CD8-positive, alpha-beta T cell (primary cell): ENCODE measurements at places on chromosomes 3 and 15.

- no peak for DNase-seq
Observed at GRCh38 chr3:130707902-130708601, 38.6 kb downstream of the PIK3R4 start.

- no peak for DNase-seq
Observed at GRCh38 chr3:144840866-144841265, 869.2 kb downstream of the DIPK2A start.

GRCh38 chr3:47588587-47588986 is 9.9 kb upstream of the CSPG5 start:
- no peak for DNase-seq

DNA sequence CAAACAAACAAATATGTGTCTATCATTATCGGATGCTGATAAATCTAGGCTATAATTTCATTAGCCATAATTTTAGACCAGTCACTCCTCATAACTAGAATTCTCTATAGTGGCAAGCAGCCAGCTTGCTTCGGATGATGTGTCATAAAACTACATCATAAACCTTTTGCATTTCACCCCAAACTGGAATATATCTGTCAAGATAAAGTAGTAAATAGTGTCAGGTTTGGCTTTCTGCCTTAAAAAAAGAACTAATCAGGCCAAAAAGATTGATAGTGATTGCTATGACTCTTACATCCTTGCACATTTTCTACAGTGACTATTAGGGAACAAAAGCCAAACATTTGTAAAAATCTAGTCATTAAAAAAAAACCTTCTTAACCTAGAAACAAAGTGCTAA is 51.0 kb downstream of the DPPA2 start:
- DNase-seq, result no peak

DNA sequence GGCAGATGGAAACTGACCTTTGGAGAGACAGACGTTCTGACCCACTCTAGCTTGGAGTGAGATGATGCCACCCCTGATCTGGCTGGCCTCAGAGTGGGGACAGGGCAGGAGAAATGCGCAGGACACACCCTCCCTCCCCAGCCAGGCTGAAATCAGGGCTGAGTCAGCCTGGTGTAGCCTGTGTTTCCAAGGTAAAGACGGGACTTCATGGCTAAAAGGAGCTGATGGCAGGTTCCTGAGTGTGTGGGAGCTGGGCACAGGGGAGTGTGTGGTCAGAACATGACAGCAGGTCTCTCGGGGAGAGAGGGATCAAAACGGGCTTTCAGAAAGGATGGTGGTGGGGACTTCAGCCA is 14.6 kb upstream of the POLG start:
- DNase-seq, result no peak

- no peak for DNase-seq
Observed at GRCh38 chr3:128340198-128340903, 126.3 kb downstream of the DNAJB8 start.

GRCh38 chr3:69588170-69588569 is 151.1 kb upstream of the MITF start:
- no peak for DNase-seq

DNA sequence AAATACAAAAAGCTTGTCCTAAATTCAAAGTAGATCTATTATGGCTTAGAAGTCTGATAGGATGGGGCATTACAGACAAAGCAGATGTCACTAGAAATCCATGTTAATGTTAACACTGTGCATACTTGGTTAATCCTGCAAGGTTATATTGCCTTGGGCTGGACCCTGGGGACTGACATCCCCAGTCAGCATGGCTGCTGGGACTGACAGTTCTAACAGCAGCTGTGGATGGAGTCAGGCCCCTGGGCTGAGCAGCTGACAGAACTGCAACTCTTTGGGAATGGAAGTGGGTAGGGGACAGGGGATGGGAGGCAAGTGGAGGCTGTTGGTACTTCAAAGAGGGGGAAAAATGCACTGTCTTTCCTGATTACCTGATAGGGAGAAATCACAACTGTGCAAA is 7.5 kb downstream of the P2RY1 start:
- DNase-seq, result no peak

GRCh38 chr3:174193604-174194003 is 665.5 kb upstream of the NAALADL2 start:
- DNase-seq, result no peak

- no peak for DNase-seq
Observed at GRCh38 chr3:103684904-103685303, 1250.1 kb downstream of the ZPLD1 start.

DNA sequence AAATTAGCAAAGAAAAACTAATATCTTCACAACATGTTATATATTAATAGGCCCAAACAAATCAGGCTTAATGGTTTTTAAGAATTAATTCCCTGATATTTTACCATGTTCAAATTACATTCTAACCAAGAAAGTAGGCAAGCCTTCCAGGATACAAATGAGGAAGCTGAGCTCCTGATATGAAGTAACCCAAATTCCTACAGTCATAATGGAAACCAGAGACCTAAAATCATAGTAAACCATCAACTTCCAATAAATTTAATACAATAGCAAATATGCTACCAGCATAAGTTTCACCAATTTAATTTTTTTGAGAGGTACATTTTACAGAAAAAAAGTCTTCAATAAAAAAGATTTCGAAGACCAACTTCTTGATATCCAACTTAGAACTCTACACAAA is 3.8 kb downstream of the DCBLD2 start:
- no peak for DNase-seq

DNA sequence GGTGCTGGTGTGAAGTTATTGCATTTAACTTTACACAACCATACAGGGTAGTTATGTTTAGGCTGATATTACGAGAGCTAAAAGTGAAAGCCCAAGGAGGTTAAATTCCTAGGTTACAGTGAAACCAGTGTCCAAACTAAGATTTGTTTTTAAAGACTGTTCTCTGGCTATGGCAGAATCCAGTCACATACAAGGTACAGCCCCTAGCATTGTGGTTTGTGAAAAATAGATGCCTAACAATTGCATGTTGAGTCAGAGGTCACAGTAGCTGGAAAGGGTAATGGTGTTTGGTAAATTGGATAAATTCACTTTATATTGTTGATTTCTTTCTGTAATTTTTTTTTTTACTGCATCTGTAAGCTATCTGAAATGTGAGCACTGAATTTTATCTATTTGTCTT is 614.6 kb upstream of the TBL1XR1 start:
- DNase-seq, result no peak

DNA sequence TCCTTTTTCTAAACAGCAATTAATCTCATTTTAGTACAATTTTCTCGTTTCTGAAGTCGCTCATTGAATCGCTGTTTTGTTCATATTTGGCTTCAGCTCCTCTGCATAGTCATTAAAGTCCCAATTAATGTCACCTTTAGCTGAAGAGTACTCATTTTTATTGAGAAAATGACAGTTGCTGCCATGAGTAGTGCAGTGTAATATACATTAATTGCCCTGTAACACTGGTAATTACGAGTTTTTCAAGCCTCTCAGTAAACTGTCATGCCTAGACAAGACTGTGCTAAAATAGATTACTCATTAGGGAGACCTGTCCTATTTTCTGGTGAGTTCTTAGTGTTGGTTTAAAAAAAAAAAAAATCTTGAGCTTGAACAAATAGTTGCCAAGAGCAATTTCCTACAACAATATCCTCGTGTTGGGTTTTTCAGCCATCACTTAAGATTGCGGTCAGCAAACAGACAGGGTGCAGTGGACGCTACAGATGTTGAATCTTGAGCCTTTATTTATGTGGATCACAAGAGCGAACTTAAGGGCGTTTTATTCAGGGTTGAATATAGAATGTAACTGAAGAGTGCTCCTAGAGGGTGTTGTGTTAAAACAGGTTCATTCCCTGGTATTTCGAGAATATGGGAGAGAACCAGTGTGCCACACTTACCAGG is 176.0 kb downstream of the CDIN1 start:
- no peak for DNase-seq

- DNase-seq, result peak; percentile 8
Observed at GRCh38 chr15:68414591-68414990, 17.4 kb downstream of the ITGA11 start.

GRCh38 chr3:169298247-169298992 is 365.1 kb downstream of the MECOM start:
- no peak for DNase-seq

- DNase-seq, result peak; percentile 80
Observed at GRCh38 chr3:16841904-16842271, 42.9 kb upstream of the PLCL2 start.

DNA sequence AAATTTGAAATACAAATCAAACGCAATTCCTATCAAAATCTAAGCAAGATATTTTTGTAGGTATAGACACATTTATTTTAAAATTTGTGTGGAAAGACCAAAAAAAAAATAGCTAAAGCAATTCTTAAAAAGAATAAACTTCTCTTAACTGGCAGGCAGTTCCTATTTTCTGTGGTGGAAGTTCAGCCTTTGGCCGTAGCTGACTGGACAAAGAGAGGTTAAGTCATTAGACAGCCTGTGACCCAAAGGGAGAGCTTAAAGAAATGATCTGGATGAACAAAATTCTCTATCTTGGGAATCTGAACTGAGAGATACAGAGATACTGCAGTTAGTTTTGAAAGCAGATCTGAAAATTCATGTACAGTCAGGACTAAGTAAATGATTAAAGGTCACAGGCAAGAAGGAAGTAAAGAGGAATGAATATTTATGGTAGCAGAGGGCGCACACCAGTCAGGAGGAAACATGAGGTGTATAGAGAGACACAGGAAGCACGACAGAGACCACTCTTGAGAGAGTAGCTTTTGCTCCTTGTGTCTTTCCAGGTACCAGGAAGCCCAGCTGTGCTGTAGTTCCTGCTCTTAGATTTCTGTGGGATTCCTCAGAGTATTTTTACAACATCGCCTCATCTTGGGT is 57.5 kb downstream of the TPRG1 start:
- no peak for DNase-seq

DNA sequence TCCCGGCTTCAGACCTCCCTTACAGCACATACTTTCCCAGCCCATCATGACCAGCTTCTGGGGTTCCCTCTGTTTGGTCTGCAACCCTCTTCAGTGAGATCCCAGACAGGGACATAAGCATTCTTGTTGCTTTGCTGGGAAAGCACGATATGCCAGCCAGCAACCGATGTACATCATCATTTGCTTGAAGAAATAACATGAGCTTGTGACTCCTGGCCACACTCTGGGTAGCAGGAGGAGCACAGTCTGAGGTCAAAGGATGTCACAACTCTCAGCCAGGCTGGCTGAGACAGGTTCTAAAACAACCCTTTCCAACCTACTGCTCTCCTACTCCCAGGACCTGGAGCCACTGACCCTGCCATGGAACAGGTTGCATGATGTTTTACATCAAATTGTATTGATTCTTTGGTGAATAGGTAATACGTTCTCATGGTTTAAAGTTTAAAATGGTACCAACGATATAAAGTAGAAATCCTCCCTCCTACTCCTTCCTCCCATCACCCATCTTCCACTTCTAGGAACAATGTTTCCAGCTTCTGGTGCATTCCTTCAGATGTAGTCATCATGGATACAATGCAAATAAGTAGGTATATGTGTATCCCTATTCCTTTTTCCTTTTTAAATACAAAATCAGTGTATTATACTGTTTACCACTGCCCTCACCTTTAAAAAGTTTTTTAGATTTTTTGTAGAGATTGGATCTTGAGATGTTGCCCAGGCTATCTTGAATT is 190.3 kb downstream of the OPA1 start:
- DNase-seq, result no peak
